Stimulated activated CD8-positive, alpha-beta memory T cell treated with anti-CD3 and anti-CD28 coated beads, Interleukin-4, amount 100 ng/mL, for 4 hours (primary cell): ENCODE measurements at places on chromosomes 16 and 17.

DNA sequence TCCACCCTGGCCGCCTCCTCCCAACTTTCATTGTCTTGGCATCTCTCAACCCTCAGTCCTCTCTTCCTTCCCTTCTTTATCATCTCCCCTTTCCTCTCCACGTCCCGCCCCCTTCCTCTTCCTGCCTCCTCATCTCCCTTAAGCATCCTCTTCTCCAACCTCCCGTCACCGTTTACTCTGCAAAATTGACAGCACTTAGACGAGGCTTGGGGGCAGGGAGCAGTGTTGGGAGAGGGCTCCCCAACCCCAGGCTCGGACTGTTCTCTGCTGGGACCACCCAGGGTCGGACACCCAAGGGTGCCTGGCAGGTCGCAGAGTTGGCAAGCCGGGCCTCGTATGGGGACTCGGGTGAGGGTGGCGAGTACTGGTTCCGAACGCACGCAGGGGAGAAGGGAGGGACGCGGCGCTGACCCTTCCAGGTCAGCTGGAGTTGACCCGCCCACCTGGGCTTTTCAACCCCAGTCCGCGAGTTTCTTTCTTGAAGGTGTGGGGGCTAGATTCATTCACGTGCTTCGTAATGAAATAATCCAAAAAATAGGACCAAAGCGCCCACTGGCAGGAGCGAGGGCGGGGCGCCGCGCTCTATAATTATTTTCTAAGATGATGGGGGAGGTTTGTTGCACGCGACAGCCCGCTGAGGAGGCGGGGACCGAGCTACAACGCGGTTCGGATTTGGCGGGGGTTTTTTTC lies 775 bp upstream of the PAGR1 start:
- DNase-seq: no peak

GRCh38 chr16:11398851-11399250 lies 53.6 kb downstream of the RMI2 start:
- DNase-seq: no peak

GRCh38 chr16:19168371-19169081 lies 486 bp downstream of the SYT17 start:
- DNase-seq: no peak

GRCh38 chr17:76727745-76728456 lies 1.3 kb downstream of the METTL23 start:
- no peak for DNase-seq

DNA sequence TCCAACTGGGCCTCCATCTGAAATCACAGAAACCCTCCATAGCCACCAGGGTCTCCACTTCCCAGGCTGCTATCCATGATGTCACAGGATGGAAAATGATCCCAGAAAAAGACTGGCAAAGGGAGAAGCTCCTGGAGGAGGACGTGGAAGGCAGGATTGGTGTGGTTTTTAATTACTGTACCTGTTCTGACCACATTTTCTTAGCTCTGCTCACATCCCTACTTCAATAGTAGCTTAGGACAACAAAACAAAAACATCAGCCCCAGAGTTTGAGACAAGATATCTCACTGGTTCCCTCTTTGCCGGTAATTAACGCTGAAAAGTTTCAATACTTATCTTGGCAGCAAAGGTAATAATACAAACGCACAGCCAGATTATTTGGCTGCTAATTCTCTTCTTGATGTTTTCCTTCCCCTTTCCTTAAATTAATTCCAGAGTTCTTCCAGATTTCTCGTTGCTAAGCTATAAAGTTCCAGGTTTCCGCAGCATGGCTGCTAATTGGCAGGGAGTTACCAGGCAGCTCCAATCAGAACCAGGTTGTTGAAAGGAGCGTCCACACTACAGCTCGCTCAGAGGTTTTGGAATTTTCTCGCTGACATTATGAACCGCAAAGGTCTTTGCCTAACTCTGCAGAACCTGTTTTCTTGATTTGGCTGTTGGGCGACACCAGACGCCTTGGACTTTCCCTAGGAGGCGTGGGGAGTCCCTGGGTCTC lies 263.4 kb downstream of the MRTFB start:
- DNase-seq: no peak

- no peak for DNase-seq
These were observed 10.4 kb upstream of the CHMP6 start for GRCh38 chr17:80981062-80981902.

- no peak for DNase-seq
These were observed 162.6 kb upstream of the XYLT1 start for GRCh38 chr16:17633181-17633951.

- no peak for DNase-seq
These were observed 141.9 kb downstream of the BCAS3 start for GRCh38 chr17:60819447-60820130.

DNA sequence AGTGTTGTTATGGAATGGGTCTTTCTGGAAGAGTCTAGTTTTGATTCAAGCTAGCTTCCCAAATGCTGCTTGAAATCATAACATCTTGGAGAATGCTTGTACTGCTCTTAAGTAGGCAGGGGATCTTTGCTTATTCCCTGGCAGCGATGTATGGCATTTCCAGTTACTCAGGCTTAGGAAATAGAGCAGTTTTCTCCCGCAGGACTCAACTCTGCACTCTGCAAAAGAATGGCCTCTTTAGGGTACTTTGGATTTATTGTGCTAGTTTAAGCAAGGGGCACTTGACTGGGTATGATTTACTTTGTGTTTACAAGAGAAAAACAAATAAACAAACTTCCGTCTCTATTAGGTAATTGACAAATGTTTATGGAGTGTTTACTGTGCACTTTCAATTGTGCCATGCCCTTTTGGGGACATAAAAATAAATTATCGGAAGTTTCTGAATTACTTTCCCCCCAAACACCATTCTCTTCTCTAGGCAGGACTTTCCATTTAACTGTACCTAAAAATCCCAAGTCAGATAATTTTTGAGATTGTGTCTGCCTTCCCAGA lies 164.0 kb downstream of the MAP2K6 start:
- DNase-seq: no peak

DNA sequence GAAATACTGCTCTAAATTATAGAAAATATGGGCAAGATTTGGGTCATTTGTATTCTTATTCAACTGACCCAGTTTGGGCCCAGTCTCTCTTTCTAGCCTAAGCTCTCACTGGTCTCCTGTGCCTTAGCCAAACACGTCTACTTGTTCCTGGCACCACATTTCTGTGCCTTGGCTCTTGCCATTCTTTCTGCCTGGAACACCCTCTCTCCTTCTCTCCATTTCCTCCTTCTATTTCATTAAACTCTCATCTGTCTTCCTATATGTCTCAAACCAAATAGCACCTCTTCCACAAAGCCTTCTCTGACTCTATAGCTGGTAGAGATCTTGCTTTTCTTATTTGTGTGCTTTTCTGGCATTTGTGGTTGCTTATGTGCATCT lies 37.7 kb upstream of the NUFIP2 start:
- DNase-seq: no peak

- DNase-seq: no peak
These were observed 59.5 kb downstream of the SLFN11 start for GRCh38 chr17:35313875-35314409.

GRCh38 chr17:9646546-9646885 lies 1.2 kb downstream of the USP43 start:
- no peak for DNase-seq

GRCh38 chr16:70529051-70529777 lies 5.6 kb downstream of the SF3B3 start:
- no peak for DNase-seq

DNA sequence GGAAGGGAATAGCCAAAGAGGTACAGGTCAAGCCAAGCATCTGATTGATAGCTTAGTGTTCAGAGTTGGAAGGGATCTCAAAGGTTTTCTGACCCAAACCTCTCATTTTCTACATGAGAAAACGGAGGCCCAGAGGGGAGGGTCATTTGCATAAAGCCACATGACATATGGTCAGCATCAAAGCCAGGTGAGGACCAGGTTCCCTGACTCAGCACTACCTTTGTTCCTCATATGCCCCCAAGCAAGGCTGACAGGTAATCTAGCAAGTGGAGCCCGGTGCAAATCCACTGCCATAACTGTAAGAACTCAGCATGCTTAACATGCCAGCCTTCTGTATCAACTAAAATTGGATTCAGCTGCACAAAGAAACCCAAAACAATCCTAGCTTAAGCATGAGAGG lies 28.2 kb upstream of the CCL1 start:
- no peak for DNase-seq

DNA sequence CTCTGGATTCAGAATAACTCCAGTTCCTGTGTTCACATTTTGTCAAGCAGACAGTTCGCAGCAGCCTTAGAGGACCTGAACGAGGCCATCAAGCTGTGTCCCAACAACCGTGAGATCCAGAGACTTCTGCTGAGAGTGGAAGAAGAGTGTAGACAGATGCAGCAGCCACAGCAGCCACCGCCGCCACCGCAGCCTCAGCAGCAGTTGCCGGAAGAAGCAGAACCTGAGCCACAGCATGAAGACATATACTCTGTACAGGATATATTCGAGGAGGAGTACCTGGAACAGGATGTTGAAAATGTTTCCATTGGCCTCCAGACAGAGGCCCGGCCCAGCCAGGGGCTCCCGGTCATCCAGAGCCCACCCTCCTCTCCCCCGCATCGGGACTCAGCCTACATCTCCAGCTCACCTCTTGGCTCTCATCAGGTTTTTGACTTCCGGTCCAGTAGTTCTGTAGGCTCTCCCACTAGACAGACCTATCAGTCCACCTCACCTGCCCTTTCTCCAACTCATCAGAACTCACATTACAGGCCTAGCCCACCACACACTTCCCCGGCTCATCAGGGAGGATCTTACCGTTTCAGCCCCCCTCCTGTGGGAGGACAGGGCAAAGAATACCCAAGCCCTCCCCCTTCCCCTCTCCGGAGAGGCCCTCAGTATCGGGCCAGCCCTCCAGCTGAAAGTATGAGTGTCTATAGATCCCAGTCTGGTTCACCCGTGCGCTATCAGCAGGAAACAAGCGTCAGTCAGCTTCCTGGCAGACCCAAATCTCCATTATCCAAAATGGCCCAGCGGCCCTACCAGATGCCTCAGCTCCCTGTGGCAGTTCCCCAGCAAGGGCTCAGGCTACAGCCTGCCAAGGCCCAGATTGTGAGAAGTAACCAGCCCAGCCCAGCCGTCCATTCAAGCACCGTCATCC lies 25.9 kb downstream of the CYB561 start:
- DNase-seq: no peak

- DNase-seq: no peak
These were observed 83.2 kb downstream of the NTN1 start for GRCh38 chr17:9104370-9105041.

DNA sequence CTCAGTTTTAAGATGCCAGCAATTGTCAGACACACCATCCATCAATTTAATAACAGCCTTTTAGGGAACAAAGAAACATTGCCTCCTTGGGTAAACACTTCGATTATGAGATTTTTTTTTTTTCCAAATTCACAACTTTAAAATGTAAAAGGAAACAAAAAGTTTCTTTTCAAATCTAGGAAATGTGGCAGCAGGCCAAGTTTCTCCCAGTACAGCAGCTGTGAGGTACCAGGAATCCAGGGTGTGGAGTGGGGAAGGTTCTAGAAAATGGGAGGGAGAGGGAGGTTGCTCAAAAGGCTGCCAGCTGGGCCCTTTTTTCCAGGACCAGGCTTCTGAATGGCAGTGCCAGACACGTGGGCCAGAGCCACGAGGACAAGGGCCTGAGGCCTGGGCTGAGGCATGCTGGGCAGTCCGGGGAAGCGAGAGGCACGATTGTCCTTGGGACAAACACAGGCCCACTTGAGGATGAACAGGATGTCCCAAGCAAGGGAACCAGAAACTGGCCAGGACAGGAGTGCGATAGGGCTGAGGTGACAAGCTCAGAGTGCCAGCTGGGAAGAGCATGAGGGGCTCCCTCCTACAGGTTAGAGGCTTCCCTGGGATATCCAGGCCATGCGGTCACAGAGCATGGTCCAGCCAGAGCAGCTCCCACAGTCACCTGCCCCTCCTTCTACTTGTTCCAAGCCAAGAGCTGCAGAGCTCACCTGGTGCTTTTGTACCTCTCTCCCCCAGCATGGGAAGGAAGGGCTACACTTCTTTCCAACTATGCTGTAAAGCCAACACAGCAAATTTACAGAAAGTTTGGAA lies 215.1 kb downstream of the KATNIP start:
- DNase-seq: no peak
